ENCODE measurements at places on chromosomes 5 and 9.

- DNase-seq, result peak; percentile 46
These were observed 32.7 kb upstream of the SPARC start for GRCh38 chr5:151719228-151720000.

- DNase-seq, result peak; percentile 7
These were observed 9.0 kb upstream of the IFNA8 start for GRCh38 chr9:21399956-21400355.

DNA sequence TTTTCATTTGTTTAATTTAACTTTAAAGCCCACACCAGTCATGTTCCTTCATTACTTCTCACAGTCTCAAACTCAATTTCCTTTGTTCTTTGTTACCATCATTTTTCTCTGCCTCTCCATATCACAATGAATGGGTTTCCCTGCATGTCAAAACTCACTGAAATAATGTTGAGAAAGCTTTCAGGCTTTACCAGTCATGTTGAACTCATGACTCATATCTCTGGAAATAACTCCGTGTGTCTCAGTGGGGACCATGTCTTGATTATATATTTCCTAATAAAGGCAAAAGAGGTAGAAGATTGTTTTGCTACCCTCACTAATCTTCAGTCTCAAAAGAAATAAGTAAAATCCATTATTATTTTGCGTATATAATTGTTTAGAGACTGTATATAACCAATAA, 231.2 kb downstream of the CHSY3 start:
- DNase-seq, result peak; percentile 9

DNA sequence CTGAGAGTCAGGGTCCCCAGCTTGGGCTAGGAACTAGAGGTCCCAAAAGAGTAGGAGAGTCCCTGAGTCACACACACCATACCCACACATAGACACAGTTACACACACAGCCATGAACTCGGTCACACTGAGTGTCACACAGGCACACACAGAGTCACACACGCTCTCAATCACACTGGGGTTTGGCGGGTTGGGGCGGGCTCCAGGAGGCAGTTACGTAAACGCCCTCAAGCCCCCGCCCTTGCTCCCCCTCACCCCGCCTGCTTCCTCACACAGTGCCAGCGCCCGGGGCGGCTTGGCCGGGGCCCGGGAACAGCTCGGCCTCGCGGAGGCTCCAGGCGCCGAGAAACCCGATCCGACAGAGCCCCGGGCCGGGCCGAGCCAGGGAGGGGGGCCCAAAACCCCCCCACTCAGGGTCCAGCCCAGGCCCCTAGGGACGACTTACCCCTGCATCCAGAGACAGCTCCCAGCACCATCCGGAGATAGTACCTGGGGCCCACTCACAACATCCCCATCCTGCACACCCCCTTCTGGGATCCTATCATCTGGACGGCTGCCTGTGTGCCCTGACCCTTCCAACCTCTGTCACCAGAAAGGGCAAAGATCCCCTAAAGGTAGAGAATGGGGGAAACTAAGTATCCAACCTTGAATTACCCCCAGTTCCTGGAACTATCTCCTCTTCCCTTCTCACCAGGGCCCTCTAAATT, 3.5 kb upstream of the CNTFR start:
- peak; percentile 19 for DNase-seq

DNA sequence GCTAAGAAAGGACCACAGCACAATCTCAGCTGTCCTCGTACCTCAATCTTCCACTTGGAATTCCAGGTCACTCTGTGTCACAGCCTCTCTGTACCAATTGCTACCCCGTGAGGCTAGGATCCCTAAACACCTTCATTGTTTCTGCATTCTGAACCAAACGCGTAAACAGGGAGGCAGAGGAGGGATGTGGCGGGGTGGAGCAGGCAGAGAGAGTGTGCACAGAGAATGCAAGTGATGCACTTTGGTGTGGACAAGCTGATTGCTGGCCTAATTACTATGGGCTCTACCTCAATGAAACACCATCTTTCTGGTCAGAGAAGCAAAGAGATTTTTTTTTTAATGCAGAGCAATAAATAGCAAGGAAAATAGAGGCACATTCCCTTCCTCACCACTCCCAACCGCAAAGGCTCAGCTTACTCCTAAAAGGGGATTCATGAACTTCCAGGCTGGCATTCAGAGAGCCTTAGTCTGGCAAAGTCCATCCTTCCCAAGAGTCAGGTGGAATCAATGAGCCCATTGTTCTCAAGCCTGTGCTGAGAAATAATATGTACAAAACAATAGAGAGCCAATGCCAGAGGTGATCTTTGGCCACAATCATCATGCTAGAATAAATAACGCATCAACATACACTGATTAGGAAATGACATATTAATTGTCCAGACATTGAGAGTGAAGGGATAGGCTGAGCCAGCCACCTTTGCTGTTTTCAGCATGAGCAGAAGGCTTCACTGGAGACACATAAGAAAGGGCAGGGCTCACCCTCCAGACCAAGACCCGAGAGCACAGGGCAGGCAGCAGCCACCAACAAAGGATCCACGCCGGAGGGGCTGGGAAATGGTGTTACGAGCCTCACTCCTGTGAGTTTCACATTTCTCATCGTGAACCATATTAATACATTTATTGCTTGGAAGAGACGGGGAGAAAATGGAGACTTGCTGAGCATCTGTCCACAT, 278.8 kb downstream of the ENC1 start:
- DNase-seq, result no peak

GRCh38 chr9:131036071-131036470, 27.1 kb downstream of the LAMC3 start:
- no peak for DNase-seq

GRCh38 chr9:130570208-130570607, 9.2 kb upstream of the FUBP3 start:
- DNase-seq, result no peak

GRCh38 chr9:79977074-79977435, 405.3 kb downstream of the TLE4 start:
- DNase-seq, result no peak

DNA sequence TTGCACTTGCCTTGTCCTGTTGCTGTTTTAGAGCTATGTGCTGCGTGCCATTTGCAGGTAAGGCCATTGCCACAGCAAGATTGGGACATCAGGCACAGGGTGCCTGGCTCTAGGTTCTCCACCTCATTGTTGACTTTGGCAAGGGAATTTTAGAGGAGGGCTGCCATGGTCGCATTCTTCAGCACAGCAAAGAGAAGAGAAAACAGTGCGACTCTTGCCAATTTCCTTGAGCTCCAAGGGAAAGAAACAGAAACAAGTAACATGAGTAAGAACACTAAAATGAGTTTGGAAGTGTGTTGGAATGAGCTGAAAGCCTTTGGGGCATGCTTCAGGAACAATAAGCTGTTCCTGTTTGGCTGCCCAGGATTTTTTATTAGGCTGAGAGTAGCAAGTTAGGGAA, 188.1 kb upstream of the IL12B start:
- no peak for DNase-seq

DNA sequence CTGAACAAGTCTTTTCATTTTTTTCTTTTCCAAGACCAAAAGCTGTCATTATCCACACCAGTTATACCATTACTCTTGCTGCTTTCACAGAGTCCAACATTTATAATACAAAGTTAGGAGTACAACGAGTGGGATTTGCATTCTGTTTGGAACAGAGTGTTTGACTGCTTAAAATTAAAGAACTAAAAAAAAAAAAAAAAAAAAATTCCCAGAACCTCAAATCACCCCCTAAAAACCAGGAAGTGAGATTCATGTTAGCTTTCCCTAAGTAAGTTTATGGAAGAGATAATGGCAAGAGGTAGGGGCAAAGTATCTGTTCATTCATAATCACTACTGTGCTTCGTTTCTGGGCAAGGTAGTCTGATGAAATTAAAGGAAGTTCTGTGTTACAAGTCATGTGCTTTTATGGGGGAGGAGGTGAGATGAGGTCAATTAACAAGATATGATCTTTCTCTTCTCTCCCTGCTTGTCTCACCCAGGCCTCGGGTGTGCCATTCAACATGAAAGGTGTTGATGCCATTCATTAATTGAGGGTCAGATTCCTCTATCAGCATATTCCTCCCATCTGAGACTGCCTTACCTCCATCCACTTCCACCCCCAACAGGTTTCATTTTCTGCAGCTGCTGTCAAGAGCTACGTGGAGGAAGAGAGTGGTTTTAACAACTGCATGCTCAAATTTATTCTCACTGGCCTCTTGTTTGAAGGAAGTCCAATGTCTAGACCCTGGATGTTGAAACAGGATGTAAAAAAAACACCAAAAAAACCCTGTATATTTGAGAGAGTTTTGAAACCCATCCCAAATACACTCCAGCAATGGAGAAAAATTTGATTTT, 58.1 kb downstream of the MARCHF3 start:
- DNase-seq, result peak; percentile 72

DNA sequence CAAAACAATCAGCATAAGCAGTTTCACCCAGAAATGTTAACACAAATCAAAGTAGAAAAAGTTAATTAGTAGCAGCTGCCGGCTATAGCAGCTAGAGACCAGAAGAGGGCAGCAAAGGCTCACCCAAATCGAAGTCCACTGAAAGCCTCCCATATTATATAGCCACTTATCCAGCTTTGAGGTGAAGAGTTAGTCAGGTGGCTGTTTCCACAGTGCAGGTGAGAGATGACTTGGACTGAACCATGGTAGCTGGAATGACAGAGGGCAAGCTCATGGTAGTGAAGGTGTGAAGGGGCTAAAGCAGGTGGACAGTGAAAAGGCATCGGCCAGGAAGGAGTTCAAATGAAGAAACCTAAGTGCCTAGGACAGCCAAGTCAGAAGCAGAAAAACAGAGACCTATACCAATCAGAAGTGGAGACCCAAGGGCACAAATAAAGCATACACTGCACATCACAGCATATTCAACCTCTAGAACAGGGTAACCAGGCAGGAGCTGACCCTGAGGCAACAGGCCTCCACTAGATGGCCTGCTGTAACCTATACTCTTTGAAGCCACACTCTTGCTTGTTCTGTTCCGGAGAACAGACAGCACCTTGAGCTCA, 7.2 kb upstream of the RNF38 start:
- DNase-seq, result peak; percentile 57

GRCh38 chr9:34503406-34503805, 19.4 kb downstream of the ENHO start:
- no peak for DNase-seq

- DNase-seq, result peak; percentile 93
These were observed 24.4 kb upstream of the RASA1 start for GRCh38 chr5:87243161-87243844.

GRCh38 chr9:61671276-61671973, 481.6 kb downstream of the SPATA31A7 start:
- DNase-seq, result no peak

- no peak for DNase-seq
These were observed at the start of gene PDLIM4 for GRCh38 chr5:132257131-132258101. Gene PDLIM4 (plus strand): TSS chr5:132257696. CDS start chr5:132257735, 39 bp downstream.

DNA sequence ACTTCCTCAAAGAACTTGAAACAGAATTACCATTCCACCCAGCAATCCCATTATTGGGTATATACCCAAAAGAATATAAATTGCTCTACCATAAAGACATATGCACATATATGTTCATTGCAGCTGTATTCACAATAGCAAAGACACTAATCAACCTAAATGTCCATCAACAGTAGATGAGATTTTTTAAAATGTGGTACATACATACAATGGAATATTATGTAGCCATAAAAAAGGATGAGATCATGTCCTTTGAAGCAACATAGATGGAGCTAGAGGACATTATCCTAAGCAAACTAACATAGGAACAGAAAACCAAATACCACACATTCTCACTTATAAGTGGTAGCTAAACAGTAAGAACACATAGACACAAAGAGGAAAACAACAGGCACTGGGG, 28.1 kb upstream of the ZNF462 start:
- DNase-seq, result no peak

DNA sequence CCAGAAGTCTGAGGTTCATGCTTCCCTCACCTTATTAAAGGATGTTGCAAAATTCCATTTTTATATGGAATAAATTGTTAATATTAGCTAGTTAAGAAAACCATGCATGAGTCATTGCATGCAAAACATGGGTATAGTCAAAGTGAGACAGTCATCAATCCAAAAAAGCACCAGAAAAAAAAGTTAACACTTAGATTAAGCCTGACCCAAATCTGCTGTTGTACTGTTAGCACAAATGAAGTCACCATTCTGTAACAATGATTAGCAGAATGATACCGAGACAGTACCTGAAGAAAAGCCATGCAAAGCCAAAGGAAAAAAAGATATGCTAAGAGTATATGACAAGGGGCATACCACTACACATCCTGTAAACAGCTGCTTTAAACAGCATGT, 49.5 kb downstream of the PKD2L2 start:
- no peak for DNase-seq

- no peak for DNase-seq
These were observed 12.2 kb downstream of the KLHL9 start for GRCh38 chr9:21322911-21323461.

GRCh38 chr5:5886812-5887486, 464.5 kb downstream of the ICE1 start:
- no peak for DNase-seq

GRCh38 chr9:87686520-87687090, 39.3 kb upstream of the CTSL start:
- no peak for DNase-seq

GRCh38 chr5:6704361-6704851, 8.8 kb upstream of the TENT4A start:
- DNase-seq, result peak; percentile 35

DNA sequence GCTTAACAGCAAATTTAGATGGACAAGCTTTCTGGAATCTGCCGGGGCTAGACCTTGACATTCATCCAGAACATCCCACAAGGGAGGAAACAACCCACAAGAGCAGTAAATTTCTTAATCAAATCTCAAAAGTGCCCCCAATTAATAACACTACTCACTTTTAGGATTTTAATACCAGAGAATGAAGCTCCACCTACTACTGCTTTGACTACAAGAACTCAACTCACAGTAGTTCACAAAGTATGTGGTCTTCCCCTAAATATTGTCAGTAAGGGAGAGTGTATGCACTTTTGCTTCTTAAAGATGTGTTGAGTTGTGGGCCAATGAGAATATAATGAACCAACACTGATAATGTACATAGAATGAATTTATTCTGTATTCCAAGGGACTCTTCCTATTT, 94.7 kb downstream of the EBF1 start:
- DNase-seq, result no peak

DNA sequence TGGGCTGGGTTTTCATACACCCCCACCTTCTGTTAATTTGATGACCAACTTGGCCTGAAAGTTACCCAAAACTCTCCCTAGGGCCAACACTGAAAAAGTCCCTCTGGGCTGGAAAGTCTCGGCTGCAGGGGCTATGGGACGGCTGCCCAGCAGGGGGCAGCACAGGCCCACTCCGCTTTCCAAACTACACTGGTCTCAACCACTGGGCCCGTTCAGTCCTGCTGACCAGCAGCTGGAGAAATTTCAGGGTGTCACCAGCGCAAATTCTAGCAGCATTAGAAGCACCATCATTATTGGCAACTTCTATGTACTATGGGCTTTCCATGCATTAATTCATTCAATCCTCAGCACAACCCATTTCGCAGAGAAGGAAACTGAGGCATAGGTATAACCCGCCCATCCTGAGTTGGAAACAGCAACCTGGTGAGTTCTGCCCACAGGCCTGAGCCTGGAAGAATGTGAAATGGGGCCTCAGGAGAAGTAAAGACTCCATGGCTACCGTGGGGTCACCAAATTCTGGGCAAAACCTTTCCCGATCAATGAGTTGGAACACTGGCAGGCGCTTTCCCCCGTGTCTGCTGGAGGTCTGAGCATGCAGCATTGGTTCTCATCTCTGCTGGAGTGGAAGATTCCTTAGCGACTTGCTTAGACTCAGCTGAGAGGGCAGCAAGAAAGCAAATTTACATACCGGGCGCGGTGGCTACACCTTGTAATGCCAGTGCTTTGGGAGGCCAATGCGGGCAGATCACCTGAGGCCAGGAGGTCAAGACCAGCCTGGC, 9.7 kb downstream of the ORM2 start:
- peak; percentile 57 for DNase-seq

- no peak for DNase-seq
These were observed 31.2 kb downstream of the MRPL36 start for GRCh38 chr5:1768283-1769000.

- no peak for DNase-seq
These were observed 41.5 kb upstream of the GDNF start for GRCh38 chr5:37881359-37881758.
